CD4-positive, alpha-beta T cell treated with Interleukin-21 for 1 hour (primary cell): ENCODE measurements at places on chromosomes 7 and 10.

DNA sequence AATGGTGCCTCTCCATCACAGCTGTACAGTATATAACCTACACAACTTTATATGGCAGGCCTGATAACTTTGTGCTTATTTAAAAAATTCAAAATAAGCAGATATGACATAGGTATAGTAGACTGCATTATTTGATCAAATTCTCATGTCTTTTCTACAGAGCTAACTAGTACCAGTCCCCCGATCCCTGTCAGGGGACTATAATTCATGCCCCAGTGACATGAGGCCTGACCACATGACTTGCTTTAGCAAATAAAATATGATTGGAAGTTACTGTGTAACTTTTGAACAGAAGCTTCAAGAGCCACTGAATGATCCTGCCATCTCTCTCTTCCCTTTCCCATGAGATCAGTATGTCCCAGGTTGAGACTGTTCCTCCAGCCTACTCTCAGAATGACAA lies 49.2 kb upstream of the WNT2 start:
- no peak for DNase-seq

GRCh38 chr10:22325272-22326144 lies 4.6 kb downstream of the BMI1 start:
- peak; percentile 87 for DNase-seq

DNA sequence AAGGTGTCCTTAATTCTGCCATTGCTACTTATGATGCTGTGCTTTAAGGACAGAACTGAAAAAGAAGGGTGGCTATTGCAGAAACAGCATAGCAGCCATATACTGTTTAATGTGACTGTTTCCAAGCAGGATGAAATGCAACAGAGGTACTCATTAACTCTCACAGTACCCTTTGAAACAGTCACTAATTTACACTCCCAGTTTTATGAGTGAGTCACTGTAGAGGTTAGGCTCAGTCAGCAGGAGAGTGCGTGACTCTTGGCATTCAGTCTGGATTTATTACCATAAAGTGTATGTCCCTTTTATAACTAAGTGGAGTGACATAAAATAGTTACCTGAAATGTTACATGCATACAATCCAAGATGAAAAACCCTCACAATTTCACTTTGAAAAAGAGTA lies 27.7 kb downstream of the ALDH18A1 start:
- no peak for DNase-seq

DNA sequence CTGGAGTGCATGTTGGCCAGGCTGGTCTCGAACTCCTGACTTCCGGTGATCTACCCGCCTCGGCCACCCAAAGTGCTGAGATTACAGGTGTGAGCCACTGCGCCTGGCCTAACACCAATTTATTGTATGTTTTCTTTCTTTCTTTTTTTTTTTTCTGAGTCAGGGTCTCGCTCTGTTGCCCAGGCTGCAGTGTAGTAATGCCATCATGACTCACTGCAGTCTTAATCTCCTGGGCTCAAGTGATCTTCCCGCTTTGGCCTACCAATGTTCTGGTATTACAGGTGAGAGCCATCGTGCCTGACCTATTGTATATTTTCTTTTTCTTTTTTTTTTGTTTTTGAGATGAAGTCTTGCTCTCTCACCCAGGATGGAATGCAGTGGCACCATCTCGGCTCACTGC lies 33.8 kb upstream of the UBE2H start:
- no peak for DNase-seq

- DNase-seq: no peak
Observed at GRCh38 chr7:74535951-74536356, 82.2 kb downstream of the GTF2IRD1 start.

GRCh38 chr7:90111-91063 lies 102.0 kb upstream of the FAM20C start:
- no peak for DNase-seq

- DNase-seq: no peak
Observed at GRCh38 chr7:88396948-88397322, 90.2 kb upstream of the STEAP4 start.

GRCh38 chr7:134210227-134210626 lies 83.1 kb downstream of the LRGUK start:
- no peak for DNase-seq

- DNase-seq: no peak
Observed at GRCh38 chr7:142355328-142355727, 97.5 kb upstream of the PRSS58 start.

GRCh38 chr10:7667262-7668141 lies 736 bp upstream of the ITIH5 start:
- DNase-seq: no peak

DNA sequence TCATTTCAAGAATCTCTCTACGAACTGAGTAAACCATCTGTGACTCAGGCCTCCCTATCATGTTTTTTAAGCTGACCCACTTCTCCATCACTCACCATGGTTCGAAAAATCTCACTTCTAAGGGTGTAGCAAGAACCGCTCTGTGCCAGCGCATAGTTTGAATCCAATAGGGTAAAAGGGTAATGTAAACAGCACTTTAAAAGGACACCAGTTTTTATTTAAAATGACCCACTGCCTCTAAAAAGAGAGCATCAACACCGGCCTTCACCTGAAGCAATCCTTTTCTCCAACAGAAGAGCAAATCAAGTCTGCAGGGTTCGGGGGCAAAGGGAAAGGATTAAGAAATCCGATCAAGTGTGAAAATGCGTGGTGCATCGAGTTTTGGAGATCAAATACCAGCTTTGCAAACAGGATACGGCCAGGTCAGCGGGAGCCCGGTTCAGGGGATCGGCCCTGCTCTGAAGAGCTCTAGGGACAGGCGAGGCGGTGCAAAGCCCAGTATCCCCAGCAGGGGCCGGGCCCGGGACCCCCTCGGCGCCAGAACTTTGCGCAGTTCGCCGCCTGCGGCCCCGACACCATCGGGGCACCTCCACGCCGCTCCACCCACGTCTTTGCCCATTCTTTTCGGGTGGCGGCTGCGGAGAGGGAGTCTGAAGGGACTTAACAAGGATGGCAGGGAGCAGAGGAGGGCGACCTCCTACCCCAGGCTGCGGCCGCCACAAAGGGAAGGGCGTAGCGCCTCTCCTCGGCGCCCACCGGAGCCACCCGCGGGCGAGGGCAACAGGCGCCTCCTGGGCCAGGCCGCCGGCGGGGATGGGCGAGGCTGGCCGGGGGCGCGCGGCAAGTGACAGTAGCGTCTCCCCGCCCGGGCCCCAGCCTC lies 842 bp downstream of the NMT2 start:
- peak; percentile 42 for DNase-seq

GRCh38 chr10:19979628-19980027 lies 163.4 kb downstream of the PLXDC2 start:
- DNase-seq: no peak

GRCh38 chr7:140609646-140610045 lies 31.0 kb downstream of the DENND2A start:
- DNase-seq: no peak

DNA sequence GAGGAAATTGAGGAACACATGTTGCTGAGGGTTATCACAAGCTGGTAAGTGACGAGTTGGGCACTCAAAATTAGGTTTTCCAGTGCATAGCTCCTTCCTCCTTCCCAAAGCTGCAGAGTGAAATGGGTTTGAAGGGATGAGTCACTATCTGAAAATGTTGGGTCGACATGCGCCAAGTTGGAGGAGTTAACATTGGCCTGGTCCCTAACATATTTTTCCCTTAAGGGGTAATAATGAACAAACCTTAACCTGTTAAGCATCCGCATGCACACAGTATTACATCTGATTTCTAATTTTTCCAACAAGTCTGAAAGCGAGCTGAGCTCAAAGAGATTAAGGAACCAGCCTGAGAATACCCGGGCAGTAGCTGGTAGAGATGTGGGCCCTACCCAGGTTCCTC lies 20.7 kb upstream of the TECTB start:
- DNase-seq: no peak

DNA sequence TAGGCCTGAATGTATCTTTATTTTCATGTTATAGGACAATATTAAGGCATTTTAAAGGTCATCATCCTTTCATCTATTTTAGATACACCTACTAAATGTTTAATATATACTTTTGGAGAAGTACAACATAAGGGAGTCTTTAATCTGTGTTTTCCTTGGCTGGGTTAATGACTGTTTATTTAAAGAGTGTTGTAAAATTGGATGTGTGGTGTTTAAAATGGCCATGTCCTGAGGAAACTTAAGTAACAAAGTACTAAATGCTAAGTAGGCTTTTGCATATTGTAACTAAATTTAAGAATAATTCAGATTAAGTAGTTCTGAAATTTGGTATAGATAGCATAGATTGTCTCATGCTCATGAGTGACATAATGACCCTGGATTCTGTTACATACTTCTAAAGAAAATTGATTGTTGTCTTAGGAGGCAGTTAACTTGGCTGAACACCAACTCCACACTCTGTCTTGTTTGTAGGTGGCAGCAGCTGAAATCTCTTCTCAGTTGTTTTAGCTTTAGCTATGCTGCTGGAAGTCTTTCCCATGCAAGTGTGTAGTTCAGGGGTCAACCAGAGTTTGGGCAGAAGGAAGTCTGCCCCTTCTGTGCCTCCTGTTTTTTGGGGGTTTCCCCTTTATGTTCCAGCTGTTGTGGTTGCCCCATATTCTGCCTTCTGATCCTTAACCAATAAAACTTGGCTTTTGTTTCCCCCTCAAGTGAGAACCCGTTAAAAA lies 29.2 kb downstream of the DLD start:
- peak; percentile 1 for DNase-seq

DNA sequence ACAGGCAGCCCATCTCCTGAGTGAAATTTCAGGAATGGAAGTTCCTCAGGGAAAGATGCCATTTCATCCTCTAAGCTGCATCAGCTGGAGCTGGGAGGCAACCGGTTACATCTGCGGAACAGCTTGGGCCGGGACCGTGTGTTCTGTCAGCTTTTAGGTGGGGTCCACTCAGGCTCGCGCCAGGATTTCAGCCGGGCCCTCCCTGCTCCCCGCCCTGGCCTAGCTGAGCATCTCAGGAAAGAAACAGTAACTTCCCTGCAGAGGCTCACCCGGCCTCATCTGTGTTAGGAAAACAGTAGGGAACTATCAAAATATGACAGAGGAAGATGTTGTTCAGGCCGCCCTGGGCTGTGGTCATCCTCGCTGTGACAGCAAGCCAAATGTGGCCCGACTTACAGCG lies 110.4 kb downstream of the TRIL start:
- DNase-seq: no peak

DNA sequence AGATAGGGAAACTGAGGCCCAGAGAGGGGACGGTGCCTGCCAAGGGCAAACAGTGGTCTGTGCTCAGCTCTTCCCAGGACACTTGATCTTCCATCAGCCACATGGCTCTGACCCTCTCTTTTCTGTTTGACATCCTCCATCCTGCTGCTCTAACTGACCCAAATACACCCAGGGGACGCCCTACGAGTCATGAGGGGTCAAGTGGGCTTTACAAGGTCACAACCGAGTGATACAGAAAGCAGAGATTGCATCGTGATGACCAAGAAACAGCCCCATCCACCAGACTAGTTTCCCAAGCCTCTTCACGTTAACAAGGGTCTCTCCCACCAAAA lies 131.2 kb upstream of the UNC5B start:
- DNase-seq: no peak

DNA sequence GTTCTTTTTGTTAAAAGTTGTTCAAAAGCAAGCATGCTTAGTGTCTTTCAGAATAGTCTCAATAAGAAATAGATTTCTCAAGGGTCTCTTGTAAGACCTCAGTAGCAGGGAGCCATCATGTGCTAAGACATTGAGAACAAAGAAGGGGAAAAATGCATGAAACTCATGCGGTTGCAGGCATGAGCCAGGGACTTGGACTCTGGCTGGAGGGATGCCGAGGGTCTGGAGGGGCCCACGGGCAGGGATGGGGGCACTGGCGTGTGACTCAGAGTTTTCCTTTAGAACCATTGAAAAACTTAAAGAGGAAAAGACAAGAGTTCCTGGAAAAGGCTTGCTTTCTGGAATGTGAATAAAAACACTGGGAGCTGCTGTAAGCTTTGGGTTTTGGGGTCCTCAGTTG lies 253.3 kb downstream of the CCDC3 start:
- DNase-seq: no peak

- DNase-seq: no peak
Observed at GRCh38 chr10:6211671-6212635, 9.2 kb downstream of the PFKFB3 start.

- no peak for DNase-seq
Observed at GRCh38 chr7:12567015-12567414, 3.5 kb upstream of the SCIN start.

GRCh38 chr10:67667035-67667425 lies 29.0 kb downstream of the CTNNA3 start:
- DNase-seq: no peak

DNA sequence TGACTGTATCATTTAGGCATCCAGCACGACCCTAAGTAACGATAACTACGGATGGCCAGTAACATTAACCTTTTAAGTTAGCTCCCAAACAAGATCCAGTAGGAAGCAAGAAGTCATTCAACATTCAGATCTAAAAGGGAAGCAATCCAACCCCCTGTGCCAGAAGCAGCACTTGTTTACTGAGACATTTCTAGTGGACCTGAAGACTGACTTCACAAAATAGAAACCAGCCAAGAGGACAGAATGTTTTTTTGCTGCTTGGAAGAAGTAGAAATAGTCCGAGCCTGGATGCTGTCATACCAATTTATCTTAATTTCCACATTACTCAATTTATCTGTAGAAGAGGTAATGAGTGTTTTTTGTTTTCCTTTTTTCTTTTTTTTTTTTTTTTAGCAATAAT lies 88.0 kb upstream of the CTTNBP2 start:
- DNase-seq: no peak

- DNase-seq: no peak
Observed at GRCh38 chr10:44851881-44852280, 59.3 kb upstream of the TMEM72 start.

DNA sequence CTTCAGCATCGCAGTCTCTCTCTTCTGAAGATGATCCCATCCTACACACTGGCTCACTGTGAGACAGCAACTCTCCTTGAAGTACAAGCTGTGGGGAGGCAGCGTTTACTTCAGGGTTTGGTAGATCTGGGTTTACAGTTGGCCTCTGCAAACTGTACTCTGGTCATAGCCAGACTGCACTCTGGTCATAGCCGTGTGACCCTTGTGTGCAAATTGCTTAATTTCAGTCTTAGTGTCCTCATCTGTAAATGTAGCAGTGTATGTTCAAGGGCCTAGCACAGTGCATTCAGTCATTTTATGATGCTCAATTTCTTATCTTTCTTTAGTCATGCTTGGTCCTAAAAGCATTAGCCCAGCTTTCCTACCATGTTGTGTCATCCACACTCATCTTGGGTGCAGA lies 188.2 kb downstream of the LRMDA start:
- no peak for DNase-seq

DNA sequence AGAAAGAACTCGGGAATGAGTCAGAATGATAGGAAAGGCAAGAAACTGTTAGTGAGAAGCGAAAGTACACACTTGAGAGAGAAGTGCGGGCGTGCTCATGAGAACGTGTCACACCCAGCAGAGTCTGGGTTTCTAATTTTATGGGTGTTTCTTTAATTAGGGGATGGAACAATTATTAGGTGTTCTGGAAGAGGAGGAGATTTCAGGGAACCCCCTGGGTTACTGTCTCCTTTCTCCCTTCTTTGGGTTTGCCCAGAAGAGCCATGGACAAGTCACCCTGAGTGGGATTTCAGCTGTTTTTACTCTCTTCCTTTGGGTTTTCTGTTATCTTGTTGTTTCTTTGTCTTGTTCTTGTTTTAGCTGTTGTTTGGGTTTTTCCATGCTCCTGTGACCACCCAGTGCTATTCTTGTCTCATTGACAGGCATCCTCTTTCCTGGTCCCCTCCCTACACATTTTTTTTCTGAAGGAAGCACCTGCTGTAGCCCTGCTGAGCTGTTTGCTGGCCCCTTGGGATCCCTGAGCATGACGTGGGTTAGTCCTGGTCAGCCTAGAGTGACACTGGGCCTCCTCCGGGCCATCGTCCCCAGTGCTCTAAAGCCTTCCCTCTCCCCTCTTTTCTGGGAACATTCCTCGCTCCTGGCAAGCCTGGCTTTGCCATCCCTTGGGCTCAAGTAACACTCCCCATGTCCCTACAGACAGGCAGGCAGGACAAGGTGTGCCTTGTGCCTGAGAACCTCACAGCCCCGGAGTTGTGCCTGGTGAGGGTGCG lies 3.5 kb downstream of the SH2D4B start:
- no peak for DNase-seq
